EH (cell line): ENCODE measurements at places on chromosomes 6 and 20.
A peak's percentile ranks its signal among the peaks of the same experiment; 100 is the strongest.

DNA sequence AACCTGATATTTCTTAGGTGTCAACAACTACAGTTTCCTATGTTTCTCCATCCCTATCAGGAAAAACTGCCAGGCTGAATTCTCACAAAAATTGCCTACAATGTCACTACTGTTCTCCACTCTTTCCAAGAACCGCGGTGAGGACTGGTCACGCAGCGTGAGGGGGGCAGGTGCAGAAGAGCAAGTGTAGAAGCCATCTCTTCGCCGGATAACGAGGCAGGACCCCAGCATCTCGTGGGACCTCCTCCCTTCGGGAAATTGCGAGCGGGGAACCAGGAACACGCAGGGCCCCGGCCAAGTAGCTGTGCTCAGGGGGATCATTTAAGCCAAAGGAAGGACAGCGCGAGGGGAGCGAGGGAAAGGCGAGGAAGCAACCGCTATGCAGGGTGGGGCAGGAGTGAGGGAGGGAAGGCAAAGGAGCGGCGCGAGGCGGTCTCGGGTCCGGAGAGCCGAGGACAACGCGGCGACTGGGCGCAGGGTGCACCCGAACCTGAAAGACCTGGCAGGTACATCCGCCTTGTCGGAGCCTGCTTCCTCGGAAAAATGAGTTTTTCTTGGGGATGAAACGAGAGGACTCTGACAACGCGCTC is 559 bp downstream of the APMAP start:
- DNase-seq, result peak; percentile 35

- DNase-seq, result no peak
Measured at GRCh38 chr6:33905071-33905609, 101.3 kb upstream of the MLN start.

- DNase-seq, result peak; percentile 56
Measured at GRCh38 chr20:15682690-15683089, 890.6 kb downstream of the KIF16B start.

DNA sequence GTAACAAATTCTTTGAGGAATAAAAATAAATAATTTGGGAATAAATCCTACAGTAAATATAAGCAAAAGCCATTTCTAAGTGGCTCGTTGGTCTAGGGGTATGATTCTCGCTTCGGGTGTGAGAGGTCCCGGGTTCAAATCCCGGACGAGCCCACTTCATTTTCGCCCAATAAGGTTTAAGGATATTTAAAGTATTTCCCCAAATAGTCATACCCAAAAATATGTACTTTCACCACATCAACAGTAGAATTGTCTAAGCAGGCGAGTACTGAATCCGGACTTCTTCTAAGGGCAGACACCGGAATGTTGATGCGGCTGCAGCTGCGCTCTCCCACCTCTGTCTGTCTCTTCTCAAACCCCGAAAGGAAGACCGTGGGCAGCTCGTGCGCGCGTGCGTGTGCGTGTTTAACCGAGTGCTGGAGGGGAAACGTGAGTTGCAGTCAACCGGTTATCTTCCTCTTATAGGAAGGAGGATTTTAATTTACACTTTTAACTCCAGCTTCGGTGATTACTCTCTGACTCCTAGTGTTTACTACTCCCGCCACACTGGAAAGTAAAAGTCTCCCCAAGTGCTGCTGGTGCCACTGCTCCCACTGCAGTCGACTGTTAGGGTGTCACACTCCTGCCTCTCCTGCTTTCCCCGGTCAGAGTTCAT is 155.7 kb upstream of the PRSS16 start:
- DNase-seq, result peak; percentile 91

GRCh38 chr20:4256874-4257273 is 241.5 kb upstream of the RNF24 start:
- DNase-seq, result peak; percentile 77

GRCh38 chr6:116073765-116074440 is 13.2 kb upstream of the FRK start:
- peak; percentile 57 for DNase-seq

DNA sequence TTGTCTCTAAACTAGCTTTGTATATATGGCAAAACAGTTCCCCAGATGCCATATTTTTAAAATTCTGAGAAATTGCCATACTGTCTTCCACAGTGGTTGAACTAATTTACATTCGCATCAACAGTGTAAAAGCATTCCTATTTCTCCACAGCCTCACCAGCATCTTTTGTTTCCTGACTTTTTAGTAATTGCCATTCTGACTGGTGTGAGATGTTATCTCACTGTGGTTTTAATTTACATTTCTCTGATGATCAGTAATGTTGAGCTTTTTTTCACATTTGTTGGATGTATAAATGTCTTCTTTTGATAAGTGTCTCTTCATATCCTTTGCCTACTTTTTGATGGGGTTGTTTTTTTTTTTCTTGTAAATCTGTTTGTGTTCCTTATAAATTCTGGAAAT is 1222.7 kb upstream of the CITED2 start:
- DNase-seq, result peak; percentile 67

- no peak for DNase-seq
Measured at GRCh38 chr6:48222241-48222640, 111.2 kb upstream of the PTCHD4 start.

- DNase-seq, result no peak
Measured at GRCh38 chr6:20334334-20334733, 67.3 kb upstream of the E2F3 start.

GRCh38 chr6:143236151-143236798 is 175.6 kb downstream of the AIG1 start:
- peak; percentile 72 for DNase-seq

DNA sequence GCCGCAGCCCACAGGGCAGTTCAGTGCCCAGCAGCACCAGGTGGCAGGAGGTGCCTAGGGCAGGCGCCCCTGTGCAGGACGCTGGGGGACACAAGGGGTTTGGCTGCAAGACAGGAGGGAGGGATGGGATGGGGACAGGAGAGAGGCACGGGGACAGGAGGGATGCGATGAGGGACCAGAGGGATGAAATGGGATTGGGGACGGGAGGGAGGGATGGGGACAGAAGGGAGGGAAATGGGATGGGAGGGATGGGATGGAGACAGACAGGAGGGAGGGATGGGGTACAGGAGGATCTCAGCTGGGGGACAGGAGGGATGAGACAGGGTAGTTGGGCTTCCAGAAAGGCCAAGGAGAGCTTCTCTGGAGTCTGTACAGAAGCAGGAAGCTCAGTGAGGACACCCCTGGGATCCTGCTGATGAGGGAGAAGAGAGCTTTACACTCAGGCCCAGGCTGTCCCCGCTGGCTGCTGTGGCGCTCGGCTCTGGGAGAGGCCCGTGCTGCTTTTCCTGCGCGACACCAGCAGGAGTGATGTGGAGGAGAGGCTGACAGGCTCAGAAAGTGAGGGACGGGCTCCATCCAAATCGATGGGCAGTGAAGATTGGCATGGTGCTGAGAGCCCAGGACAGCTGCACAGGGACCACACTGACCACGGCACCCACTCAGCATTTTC is 400.8 kb downstream of the SMOC2 start:
- DNase-seq, result no peak

GRCh38 chr20:17969884-17970409 is 1.1 kb downstream of the MGME1 start:
- peak; percentile 65 for DNase-seq

GRCh38 chr6:112156668-112157067 is 69.3 kb downstream of the FAM229B start:
- DNase-seq, result no peak

DNA sequence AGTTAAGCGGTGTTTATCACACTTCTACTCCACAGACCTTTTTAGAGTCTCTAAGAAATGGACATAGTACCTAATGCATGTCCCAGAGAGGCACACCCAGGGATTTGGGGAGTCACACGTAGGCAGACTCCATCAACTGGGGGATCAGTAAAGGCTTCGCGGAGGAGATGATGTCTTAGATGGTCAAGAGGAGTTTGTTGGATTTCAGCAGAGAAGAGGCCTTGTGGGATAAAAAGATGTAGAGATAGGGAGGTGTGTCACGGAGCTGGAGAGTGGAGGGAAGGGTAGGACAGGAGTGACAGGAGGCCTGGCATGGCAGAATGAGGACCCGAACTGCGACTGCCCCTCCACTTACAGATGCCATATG is 9.1 kb downstream of the DYNLRB1 start:
- DNase-seq, result no peak

GRCh38 chr20:46438156-46438750 is 31.8 kb upstream of the ELMO2 start:
- peak; percentile 55 for DNase-seq

DNA sequence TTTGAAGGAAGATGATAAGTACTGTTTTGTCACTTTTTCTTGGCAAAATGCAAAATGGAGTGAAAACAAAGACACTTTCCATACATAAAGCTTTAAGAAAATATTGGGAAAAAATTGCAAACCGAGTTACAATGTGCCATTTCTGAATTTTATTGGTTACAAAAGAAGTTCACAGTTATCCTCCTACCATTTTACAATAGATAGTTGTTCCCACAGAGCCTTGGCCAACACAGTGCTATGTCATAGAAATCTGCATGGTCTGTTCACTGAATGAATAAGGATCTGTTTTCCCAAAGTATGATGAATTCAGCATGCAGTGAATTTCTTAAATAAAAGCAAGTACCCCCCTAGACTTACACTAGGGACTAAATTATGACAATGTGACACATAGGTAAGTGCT is 268.2 kb upstream of the POU3F2 start:
- DNase-seq, result no peak

GRCh38 chr6:117237561-117237960 is 27.8 kb upstream of the VGLL2 start:
- peak; percentile 25 for DNase-seq

GRCh38 chr6:17478223-17478907 is 85.0 kb downstream of the CAP2 start:
- DNase-seq, result peak; percentile 50

DNA sequence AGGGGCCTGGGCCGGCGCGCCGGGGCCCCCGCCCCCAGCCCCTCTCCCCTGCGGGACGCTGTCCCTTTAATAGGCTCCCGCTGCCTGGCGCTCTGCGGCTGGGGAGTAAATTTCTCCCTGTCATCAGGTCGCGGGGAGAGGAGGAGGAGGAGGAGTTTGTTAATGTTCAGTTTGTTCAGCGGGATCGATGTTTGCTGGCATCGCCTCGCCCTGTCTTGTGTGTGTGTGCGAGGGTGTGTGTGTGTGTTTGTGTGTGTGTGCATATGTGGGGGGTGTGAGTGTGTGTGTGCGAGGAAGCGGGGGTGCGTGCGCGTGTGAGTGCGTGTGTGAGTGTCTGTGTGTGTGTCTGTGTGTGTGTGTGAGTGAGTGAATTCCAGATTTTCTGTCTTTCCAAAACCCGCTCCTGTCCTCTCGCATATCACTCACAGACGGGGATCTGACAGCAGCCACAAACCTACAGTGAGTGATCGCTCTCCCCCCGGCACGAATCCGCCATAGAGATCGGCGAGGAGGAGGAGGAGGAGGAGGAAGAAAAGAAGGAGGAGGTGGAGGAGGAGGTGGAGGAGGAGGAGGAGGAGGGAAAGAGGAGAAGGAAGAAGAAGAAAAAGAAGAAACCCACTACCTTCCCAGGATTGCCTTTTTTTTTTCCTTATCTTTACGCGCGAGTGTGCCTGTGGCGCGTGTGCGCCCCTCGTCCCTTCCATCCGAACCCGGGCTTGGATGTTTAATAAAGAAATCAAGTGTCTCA is at the start of gene TSHZ2:
Gene TSHZ2, plus strand, starts transcription at position 169 of the 748 bp plus-strand sequence. CDS start 936 bp downstream, outside the sequence.
- DNase-seq, result no peak

GRCh38 chr6:159249752-159250151 is 80.6 kb downstream of the FNDC1 start:
- DNase-seq, result no peak

- no peak for DNase-seq
Measured at GRCh38 chr6:100730001-100730980, 150.8 kb downstream of the ASCC3 start.

GRCh38 chr20:49432550-49432949 is 49.9 kb downstream of the KCNB1 start:
- DNase-seq, result no peak

DNA sequence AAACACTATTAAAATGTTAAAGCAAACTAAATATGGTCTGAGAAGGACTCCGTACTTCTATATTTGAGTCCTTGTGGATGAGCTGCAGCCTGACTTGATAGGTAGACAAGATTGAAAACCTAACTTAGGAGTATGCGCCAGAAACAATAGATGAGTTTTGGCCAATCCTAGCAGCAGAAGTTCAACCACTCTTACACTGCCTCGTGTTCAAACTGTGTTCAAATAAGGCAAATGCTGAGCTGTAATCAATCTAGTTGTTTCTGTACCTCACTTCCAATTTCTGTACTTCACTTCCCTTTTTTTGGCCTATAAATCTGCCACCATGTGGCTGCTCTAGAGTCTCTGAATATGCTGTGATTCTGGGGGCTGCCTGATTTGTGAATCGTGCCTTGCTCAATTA is 13.2 kb upstream of the SERINC1 start:
- DNase-seq, result no peak

DNA sequence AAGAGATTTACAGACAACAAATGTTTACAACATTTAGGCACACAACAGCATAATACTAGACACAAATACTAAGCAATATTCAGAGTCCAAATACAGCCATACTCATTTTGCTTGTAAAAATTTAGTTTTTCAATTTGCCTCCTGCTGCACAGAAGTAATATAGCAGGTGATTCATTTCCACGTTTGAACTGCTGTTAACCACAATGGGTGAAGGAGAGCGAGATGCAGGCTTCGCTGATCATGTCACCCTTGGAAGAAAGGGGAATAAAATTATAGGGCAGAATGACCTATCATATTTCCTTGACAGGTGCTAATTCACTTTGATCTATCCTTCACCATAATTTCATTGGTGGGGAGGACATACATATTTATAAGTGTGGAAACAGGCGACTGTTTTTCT is 643.8 kb upstream of the AGPAT4 start:
- DNase-seq, result no peak

DNA sequence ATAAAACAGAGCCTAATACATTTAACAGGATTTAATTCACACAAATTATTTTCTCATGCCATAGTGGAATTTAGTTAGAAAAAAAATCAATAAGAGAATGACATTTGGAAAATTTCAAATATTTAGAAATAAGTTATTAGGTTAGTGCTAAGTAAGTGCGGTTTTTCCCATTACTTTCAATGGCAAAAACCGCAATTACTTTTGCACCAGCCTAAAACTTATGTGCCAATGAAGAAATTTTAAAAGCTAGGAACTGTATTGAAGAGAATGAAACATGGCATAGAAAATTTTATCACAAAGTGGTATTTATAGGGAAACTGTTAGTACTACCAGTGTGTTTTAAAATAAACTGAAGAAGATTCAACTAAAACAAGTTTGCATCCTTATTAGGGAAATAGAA is 228.3 kb upstream of the FKBP1C start:
- no peak for DNase-seq

DNA sequence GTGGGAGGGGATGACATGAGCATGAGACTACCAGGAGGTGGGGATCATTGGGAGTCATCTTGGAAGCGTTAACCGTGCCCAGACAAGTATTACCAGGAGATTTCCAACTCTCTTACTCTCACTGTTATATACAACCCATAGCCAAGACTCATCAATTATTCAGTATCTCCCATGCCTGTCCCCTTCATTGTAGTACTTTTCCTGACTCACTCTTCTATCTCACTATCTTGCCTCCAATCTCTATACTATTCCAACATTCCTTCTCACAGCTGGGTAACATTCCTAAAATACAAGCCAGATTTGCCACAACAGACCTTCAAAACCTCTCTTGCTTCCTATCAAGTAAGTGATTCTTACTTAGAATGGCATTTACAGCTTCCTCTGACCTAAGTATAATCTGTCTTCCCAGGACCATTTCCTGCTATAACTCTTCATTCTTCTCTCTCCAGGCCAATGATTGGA is 226.3 kb upstream of the SMLR1 start:
- DNase-seq, result peak; percentile 98

- DNase-seq, result no peak
Measured at GRCh38 chr6:98717988-98718387, 116.4 kb upstream of the POU3F2 start.
